ENCODE measurements at places on chromosomes 1 and 21.
A peak's percentile ranks its signal among the peaks of the same experiment; 100 is the strongest.

GRCh38 chr1:154557248-154557938 lies 1.1 kb downstream of the UBE2Q1 start:
- no peak for DNase-seq

DNA sequence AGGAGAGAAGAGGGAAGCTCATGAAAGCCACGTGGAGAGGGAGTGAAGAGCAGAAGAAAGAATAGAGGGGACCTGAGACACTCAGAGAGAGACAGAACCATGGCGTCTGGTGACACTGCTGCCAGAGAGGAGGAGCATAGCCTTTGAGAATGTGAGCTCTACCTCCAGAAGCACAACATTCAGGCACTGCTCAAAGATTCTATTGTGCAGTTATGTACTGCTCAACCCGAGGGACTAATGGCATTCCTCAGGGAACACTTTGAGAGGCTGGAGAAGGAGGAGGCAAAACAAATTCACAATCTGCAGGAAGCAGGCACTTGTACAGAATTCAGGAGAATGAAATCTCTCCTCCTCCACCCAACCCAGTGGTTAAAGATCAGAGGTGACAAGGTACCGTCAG lies 45.1 kb downstream of the BTBD8 start:
- DNase-seq, result no peak

GRCh38 chr1:42817976-42818375 lies 779 bp upstream of the SVBP start:
- peak; percentile 4 for DNase-seq

DNA sequence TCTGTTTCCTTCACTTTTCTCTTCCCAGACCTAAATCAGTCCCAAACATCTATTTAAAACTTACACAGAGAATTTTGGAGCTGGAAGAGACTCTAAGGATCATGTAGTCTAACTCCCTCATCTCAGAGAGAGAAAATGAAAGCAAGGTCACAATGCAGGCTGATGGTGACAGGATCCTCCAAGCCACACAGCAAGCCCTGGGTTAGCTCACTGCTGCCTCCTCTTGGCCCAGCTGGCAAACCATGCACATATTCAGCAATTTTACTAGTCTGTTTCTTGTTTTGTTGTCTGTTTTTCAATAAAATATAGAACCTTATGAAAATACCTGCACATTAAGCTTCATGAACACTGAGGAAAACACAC lies 27.7 kb upstream of the LY9 start:
- DNase-seq, result peak; percentile 93

GRCh38 chr1:183238071-183238470 lies 52.0 kb downstream of the LAMC2 start:
- no peak for DNase-seq

DNA sequence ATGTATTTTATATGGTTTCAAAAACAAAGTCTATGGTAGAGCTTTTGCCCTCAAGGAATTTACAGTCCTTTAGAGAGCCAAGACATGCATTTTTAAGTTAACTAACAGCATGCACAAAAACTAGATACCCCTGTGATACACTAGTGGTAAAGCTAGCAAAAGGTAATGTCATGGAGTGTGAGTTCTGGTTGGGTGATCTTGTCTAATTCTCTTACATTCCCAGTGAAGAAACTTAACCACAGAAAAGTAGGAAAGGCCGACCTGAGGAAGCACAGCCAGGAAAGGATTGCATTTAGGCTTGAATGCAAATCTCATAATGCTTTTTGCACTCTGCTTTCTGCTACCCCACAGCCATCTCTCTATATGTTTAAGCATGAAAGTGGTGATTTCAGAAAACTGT lies 202.2 kb downstream of the ROR1 start:
- no peak for DNase-seq

All from activated CD8-positive, alpha-beta T cell treated with anti-CD3 and anti-CD28 coated beads, Interleukin-2, amount 10 ng/mL, durations not matched to agents 7 days and 5 days (primary cell).